Cortex of kidney (tissue), 1 donor: ENCODE measurements at places on chromosomes 12 and 14.

DNA sequence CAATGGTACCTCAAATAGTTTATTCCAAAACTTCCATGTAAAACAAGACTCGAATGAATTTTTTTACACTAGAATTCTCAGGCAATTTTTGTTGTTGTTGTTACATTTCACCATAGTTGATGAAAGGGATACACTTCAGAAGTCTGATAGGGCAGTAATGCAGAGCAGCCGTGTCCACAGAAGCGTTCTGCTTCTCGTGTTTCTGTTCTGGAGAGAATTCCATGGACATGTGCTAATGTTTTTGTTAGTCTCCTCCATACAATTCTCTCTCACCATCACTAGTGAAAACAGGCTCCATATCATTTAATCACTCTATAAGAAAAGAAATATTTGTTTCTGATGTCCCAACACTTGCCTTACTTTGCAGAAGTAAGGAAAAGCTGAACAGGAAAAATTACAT, 606.1 kb downstream of the SLC16A7 start:
- DNase-seq: no peak

- no peak for DNase-seq
Measured at GRCh38 chr12:64616201-64616600, 5.9 kb downstream of the RASSF3 start.

DNA sequence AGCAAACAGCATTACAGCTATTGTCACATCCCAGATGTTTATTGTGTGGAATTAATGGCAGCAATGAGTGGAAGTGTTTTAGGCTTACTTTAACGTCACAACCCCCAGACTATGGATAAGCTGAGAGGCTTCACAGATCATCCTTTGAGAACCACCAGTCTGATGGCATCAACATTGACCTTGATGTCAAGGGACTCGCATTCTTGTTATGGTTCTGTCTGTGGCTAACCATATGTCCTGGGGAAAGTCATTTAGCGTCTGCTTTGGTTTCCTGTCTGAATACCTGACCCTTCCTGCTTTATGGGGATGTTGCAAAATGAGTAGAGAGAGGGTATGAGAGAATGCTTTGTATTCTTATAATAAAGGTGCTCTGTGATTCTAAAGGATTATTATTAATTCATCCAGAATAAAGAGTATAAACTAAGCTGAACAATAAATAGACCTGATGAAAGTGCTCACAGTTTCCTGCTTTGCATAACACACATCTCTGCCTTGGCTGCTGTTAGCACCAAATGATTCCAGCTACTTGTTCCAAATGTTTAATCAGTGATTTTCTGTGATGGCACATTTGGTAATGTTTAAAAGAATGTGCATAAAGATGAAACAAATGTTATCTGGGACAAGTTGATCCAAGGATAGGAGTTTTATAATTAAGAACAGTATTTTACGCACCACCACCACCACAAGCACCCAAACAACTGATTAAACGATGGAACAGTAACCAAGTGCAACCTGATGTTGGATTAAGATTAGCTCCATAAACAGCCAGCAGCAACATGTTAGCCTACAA, 116.9 kb upstream of the LRIG3 start:
- DNase-seq: no peak

DNA sequence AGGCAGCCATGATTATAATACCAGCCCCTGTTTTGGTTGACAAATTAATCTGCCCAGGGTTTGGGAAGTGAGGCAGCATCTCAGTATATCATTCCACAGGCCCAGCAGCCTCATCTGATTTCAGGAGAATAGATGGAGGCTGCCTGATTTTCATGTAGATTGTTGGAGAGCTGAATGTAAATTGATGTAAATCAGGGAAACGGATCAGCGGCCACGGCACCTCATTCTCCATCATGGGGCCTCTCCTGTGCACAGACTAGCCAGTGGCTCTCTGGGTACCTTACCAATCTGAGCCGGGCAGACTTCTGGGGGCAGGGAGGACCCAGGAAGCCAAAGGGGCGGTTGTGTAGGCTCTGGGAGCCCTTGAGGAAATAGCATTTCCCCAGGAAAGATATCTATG, 63.7 kb upstream of the GSC start:
- DNase-seq: no peak

- no peak for DNase-seq
Measured at GRCh38 chr12:75917083-75917482, 114.5 kb downstream of the PHLDA1 start.

DNA sequence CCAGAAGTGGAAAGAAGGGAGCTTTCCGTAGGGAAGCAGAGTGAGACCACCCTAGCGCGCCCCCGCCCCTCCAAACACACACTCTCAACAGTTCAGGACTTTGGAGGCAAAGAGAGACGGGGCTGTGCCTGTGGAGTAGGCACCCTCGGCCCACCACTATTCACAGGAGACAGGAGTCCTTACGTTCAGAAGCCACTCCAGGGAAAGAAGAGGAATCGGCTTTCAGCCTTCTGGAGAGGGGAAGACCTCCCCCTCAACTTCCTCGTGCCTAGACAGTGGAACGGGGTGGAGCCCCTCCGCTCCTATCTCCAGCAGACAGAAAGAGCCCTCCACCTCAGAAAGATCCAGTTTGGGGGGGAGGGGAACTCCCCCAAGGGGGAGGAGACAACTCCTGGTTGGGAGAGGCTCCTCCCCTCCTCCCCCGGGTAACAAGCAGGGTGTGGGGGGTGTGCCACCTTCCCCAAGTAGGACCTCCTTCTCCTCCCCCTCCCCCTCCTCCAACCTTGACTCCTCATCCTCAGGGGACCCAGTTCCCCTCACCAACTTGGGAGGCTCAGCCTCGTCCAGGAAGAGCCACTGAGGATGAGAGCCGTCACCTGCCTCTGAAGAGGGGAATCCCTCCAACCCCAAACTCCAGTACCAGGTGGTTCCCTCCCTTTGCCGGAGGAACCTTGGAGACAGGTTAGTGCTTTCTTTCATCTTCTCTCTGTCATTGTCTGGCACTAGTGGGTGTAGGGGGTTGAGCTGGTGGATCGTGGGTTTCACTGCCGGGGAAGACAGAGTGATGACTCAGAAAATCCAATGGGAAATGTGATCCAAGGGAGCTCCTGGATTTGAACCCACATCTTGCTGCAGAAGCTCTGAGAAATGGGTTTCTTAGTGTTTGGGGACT, 883 bp downstream of the FOXJ2 start:
- DNase-seq: no peak

GRCh38 chr14:105065280-105066228, at the start of gene GPR132:
GPR132 (minus strand) TSS chr14:105065430; CDS start chr14:105055420, 10,010 bp downstream.
- DNase-seq: no peak

DNA sequence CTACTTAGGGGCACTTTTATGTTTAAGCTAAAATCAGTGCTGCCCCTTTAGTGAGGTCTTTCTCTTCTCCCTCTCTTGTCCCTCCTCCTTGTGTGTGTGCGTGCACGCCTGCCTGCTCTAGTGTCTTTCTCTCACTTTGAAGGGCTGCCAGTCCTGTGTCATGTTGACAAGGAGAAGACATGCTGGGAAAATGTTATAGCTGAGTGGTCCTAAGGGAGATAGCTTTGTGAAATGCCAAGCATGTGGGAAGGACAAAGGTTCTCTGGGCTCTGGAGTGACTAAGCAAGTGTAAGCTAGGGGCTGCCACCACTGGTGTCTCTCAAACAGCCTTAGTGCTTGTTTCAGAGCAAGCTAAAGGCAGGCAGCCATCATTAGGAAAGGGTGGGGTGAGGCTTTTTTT, 108.4 kb downstream of the EMP1 start:
- no peak for DNase-seq

DNA sequence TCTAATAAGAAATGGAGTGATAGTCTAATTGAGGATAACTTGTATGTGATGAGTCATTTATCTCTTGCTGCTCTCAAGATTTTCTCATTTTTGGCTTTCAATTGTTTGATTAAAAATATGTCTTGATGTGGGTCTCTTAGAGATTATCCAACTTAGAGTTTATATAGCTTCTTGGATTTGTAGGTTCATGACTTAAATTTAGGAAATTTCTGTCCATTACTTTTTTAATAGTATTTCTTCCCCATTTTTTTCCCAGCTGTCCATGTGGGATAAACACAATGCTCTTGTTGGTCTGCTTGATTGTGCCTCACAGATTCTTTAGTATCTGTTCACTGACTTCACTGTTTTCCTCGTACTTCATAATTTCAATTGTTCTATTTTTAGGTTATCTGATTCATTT, 7.5 kb downstream of the OR6C65 start:
- no peak for DNase-seq

DNA sequence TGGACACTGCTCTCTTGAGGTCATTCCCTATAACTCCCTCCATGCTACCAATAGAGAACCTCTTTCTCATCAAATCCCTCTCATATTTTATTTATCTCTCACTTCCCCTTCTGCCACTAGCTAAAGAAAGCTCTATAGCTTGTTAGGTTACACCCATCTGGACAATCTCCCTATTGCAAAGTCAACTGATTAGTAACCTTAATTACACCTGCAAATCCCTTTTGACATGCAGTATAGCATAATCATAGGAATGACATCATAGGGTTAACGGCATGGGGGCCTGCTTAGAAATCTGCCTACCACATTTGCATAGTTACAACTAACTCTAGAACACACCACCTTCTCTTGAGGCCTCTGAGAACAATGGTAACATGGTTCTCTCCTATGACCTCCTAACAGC, 181.2 kb downstream of the EMP1 start:
- DNase-seq: no peak

- no peak for DNase-seq
Measured at GRCh38 chr14:106051796-106052195, 525.4 kb downstream of the TMEM121 start.

DNA sequence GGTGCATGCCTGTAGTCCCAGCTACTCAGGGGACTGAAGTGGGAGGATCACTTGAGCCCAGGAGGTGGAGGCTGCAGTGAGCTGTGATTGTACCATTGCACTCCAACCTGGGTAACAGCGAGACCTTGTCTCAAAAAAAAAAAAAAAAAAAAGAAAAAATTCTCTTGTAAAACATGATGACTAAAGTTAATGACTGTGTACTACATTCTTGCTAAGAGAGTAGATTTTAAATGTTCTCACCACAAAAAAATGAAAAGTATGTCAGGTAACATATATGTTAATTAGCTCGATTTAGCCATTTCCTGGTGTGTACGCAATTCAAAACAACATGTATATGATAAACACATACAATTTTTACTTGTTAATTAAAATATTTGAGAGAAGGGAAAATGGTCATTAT, 480.7 kb upstream of the RGS6 start:
- no peak for DNase-seq

DNA sequence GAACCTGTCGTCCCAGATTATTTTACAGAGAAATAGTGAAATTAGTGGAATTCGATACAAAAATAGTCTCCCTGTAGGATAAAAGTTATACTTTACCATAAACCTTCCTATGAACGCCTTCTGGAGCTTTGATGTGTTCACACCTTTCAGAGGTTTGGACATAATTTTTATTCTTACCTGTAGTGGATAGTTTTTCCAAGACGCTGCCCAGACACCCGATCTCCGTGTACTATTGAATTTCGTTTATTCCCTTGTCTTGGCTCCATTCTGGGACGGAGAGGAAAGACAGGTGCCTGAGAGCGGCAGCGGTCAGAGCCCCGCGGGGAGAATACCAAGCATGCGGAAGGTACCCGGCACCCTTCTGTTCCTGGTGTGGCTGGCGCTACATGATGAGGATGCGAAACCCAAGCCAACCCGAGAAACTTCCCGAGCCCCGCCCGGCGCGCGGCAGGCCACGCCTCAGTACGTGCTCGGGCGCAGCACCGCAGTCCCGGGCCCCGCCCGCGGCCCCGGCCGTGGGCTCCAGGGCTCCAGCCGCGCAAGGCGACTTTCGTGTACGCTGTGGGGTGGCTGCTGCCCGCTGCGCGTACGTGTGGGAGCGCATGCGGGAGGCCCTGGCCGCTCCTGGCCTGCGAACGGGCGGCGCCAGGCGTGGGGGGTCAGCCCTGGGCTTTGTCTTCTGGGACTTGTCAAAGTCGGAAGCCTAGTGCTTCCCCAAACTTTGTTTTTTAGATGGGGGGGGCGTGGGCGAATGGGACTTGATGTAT, 11.3 kb upstream of the SNAPC1 start:
- no peak for DNase-seq

DNA sequence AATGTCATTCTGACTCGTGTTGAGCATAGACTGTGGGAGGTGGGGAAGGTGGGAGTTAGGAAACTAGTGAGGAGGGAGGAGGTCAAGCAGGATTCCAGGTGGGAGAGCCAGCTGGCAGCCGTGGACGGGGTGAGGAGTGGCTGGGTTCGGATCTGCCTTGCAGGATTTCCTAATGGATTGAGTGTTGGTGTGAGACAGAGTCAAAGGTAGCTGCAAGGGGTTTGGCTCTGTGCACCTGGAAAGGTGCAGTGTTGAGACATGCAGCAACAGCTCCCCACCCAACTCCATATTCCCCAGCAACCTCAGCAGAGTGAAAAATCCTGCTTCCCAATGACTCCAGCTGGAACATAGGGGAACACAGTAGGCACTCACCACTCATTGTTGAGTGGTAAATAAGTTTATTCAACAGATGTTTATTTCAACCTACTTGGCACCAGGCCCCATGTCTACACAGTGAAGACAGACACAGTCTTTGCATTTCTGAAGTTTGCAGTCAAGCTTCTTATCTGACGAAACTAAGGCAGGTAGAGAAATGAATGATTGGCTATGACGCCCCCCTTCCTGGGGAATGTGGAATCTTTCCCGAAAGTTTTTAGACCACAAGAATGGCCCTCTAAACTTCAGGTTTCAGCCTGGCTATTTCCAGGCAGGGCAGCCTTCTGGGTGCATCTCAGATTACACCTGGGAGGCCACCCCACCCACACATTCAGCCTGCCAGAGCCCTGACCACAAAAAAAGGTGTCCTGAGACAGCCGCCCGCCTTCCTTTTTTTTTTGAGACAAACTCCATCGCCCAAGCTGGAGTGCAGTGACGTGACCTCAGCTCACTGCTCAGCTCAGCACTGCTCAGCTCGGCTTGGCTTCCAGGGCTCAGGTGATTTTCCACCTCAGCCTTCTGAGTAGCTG, 37.9 kb upstream of the PLEKHG6 start:
- no peak for DNase-seq

DNA sequence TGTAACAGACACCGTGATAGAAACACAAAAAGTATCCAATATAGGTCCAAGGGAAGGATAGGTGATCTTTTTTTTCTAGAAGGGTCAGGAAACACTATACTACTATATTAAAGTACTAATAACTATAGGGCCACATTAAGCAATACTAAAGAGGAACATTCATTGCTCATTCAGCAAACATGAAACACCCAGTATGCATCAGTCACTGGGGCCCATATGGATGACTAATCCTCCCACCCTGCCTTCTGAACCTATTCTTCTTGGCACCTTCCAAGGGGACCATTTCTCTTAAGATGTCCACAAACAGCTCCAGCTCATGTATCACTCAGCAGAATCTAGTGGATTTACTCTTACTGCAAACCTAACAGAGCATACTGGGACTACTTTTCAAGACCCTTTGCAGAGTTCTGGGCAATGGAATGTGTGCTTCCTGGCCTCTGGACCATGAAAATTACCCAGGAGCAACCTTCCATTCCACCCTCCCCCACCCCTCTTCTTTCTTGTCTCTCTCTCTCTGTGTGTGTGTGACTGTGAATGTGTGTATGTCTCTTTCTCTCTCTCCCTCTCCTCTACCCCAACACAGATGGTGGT, 187.9 kb downstream of the EPS8 start:
- DNase-seq: no peak

DNA sequence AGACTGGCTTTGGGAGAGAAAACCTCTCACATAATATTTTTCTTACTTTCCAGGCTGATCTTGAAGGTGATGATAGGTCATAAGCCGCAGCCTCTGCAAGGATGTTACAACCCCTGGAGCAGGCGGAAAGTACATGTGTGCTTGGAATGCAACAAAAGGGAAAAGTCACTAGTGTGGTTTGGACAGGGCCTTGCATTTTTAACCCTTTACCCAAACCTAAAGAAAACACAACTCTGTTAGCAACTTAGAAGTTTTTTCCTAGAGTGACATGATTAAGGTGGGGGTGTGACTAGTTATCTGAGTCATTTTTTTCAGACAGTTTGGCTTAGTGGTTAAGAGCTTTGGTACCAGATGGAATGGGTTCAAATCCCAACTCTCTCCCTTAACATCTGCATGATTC, 97.0 kb downstream of the TMEM30B start:
- DNase-seq: no peak
